ENCODE measurements at places on chromosomes 4 and X.

DNA sequence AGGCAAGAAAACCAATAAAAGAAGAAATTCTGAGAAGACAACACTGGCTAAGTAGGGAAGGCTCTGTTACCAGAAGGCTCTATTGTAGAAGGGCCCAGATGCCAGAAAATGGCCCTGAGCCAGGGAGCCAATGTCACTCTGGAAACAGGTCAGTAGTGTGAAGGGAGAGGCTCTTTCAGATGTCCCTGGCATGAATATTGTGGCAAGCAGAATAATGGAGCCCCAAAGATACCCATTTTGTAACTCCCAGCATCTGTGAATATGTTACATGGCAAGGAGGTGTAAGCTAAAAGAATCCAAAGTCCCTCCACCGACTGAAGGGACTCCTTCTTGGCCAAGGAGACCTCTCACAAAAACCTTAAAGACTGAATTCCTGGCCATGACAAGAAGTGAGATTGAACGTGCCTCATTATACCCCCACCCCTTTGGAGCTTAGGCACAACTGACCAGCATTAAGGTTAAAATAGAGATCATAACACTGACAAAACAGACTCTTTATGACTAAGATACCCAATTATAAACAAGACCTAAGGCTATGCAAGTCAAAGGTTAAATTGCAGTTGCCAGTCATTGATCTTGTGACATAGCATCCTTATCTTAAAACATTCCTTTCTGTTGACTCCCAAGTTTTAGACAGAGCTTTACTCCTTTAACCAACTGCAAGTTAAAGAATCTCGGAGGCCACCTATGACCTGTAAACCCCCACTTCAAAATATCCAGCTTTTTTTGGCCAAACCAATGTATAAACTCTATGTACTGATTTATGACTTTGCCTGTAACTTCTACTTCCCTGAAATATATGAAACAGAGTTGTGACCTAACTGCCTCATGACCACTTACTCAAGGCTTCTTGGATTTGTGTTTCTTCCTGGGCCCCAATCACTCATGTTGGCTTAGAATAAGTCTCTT lies 42.2 kb upstream of the SMIM10 start:
- no peak for DNase-seq

GRCh38 chrX:129836827-129837226 lies 6.9 kb downstream of the ZDHHC9 start:
- no peak for DNase-seq

GRCh38 chrX:31423609-31424189 lies 351.9 kb upstream of the FTHL17 start:
- peak; percentile 1 for DNase-seq

- DNase-seq, result no peak
Observed at GRCh38 chr4:172207258-172207657, 394.1 kb downstream of the GALNTL6 start.

DNA sequence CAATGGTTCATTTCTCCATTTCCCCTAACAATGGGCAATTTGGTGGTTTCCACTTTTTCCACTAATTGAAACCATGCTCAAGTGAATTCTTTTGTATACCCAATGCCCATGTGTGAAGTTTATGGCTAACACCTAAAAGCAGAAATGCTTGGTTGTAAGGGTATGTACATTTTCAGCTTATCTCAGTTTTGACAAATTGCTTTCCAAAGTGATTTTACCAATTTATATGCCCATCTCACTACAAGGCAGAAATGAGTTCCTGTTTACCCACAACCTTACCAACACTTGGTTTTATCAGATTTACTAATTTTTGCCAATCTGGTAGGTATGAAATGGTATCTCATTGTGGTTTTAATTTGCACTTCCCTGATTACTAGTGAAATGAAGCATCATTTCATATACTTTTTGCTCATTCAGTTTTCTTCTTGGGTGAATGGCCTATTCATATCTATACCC lies 14.8 kb downstream of the GPR34 start:
- no peak for DNase-seq

DNA sequence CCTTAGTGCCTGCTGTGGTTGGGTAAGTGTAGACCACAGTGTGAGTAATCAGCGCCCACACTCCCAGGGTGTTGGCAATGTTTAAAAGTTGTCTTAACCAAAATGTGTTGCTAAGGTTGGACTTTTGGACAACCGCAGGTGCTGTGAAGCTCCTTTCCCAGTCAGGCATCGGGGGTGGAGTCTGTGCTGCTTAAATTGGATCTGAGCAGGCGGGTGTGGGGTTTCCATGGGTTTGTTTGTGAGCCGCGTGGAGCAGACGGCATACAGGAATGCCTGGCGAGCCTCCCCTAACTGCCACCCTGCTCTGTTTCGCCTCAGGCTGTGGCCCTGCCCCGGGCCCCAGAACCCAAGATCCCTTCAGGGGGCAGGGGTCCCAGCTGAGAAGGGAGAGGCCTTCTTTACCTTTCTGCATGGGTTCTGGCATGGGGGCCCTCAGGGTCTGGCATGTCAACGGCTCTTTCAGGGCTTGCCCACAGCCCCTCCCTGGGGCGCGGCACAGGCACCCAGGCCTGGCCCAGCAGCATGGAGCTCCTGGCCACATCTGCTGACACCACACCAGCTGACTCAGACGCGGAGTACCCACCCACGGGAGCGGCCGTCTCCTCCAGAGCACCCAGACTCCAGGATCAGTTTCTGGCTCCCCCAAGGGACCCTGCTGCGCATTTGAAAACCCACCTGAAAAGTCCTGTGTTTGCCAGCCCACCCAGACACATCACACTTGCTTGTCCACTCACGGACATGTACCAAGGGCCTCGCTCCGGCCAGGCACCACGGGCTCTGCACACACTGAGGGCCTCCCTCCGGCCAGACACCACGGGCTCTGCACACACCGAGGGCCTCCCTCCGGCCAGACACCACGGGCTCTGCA lies 5.1 kb upstream of the SPON2 start:
- DNase-seq, result no peak

DNA sequence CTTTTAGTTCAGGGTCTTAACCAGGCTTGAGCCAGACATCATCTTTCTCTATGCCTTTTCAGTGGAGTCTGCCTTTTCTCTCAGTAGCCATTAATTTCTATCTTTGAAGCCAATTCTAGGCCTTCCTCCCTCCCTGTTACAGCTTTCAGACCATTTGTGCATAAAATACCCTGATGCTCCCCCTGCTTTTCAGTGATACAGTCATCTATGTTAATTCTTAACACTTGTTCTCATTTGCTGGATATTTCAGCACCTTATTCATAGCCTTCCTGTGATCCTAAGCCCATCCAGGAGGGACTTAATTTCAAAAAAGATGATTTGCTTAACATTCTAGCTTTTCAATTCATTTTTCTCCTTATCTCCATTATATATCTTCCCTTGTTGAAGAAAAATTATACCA lies 42.3 kb downstream of the ANXA10 start:
- no peak for DNase-seq

- no peak for DNase-seq
Observed at GRCh38 chr4:44146516-44146915, 302.1 kb downstream of the KCTD8 start.

- no peak for DNase-seq
Observed at GRCh38 chrX:53268173-53268572, 13.2 kb downstream of the IQSEC2 start.

DNA sequence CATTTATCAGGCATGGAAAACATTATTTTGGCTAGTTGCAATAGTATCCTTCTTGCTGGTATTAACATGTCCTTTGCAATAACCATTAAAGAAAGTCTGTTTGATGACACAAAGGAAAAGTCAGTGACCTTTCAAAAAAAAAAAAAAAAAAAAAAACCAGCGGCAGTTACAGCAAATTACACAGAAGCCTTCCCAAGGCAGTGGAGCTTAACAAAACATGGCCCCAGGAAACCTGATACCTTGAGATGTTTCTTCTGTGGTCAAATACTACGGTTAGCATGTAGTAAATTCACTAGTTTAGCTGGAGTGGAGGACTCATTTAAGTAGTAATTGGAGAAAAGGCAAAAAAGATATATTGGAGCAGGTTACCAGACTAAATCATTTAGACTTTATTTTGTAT lies 359.1 kb downstream of the DACH2 start:
- no peak for DNase-seq

DNA sequence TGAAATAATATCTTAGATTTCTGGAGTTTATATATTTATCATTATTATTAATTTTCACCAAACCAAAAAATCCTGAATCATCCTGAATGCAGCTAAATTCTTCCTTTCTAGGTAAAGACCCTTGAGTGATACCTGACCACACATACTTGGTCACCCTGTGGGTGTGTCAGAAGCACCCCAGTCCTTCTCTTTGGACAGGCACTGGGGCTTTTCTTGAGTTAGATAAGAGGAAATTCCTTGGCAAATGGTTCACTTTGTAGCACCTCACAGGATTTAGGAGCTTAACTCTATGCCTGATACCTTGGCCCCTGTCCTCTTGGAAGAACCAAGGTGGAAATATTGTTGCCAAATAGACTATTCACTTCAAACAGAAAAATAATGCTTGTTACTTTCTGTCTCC lies 69.6 kb upstream of the PNPLA4 start:
- no peak for DNase-seq
